Parietal lobe (tissue), 2 donors: ENCODE measurements at places on chromosomes 6 and 20. TPM values are rescaled to one million over a fixed set of nuclear protein-coding genes. Genes with fewer than 3 reads are reported as not detected.

BNIP5 gene
- total RNA-seq = not detected

ZSCAN12 gene
- 22.8 TPM for total RNA-seq

DEFB124 gene
- not detected for total RNA-seq

TNXB gene
- 8.1 TPM for total RNA-seq

ROS1 gene
- total RNA-seq = not detected

POM121L2 gene
- not detected for total RNA-seq

TBP gene
- total RNA-seq = 17.8 TPM

FHL5 gene
- 0.63 TPM for total RNA-seq

RUNX2 gene
- total RNA-seq = 0.31 TPM

SNAP25 gene
- 100 TPM for total RNA-seq

NKX2-4 gene
- not detected for total RNA-seq

POU5F1 gene
- not detected for total RNA-seq

FAM162B gene
- 1.3 TPM for total RNA-seq

TMEM200A gene
- 25.0 TPM for total RNA-seq

SH3BGRL2 gene
- total RNA-seq = 16.0 TPM

MUC21 gene
- not detected for total RNA-seq

LHFPL5 gene
- 1.6 TPM for total RNA-seq

PAK5 gene
- 67.0 TPM for total RNA-seq

PSMB9 gene
- 0.94 TPM for total RNA-seq

IPCEF1 gene
- 32.6 TPM for total RNA-seq
